Fibroblast of the aortic adventitia (primary cell): ENCODE measurements at places on chromosomes 6 and 20. TPM values are rescaled to one million over a fixed set of nuclear protein-coding genes. Genes with fewer than 3 reads are reported as not detected.

The SLC26A8 gene
- total RNA-seq = 0.18 TPM in 1 of 2 replicates, not detected in the other

The MCM8 gene
- 5.6 and 17.5 TPM in 2 replicates for total RNA-seq

The WFDC12 gene
- not detected in 2 replicates for total RNA-seq

The SIRPD gene
- not detected in 2 replicates for total RNA-seq

The RSPH4A gene
- total RNA-seq = 0.54 and 0.82 TPM in 2 replicates

The DEFB132 gene
- not detected in 2 replicates for total RNA-seq

The SLC17A2 gene
- total RNA-seq = 0.09 TPM in 1 of 2 replicates, not detected in the other

The POU3F2 gene
- total RNA-seq = not detected in 2 replicates
